ENCODE measurements at places on chromosomes 5 and 9.

- DNase-seq = no peak
These were observed 110.4 kb downstream of the LIFR start for GRCh38 chr5:38446029-38446522.

DNA sequence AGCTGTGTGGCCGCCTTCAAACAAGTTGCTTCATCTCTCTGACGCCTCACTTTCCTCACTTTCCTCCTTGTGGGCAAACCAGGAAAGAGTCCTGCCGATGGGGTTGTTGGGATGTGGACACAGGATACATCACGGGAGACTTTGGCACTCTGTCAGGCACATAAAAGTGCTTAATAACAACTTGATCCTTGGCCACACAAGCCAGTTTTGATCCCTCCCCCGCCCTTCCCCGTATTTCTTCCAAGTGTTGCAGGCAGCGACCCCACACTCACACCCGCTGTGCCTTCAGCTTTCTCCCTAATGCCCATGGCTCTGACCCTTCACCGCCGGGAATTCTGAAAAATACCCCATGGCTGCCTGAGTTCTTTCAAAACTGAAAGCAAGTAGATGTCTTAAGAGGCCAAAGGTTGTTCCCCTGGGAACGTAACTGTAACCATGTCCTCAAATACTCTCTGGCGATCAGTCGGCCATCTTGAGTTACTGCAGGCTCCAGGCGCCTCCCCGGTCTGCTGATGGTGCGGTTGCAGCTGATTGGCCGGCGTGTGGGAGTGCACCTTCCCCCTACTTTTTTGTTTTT is 59.8 kb downstream of the ARHGEF37 start:
- DNase-seq = no peak

DNA sequence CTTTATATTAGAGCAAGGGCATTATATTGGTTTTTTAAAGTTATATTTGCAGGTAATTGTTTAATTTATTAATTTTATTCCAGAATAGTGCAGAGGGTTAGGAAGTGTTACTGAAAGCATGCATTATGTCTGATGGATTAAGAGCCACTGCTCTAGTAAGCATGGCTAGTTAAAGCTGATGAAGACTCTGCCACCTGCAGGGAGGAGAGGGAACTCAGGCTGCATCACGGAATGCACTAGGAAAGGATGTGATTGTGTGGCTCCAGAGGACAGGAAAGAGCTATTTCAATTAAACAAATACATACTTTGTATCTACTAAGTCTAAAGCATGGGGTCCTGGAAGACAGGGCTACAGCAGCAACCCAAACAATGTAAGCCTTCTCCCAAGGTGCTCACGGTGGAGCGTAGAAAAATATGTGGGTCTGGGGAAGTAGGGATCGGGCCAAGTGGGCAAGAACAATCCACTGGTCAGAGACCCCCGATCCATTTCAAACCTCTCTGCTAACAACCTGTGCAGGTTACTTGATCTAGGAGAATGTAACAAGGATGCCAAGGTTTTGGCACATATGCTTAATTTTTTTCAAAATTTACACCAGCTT is 15.3 kb upstream of the GRXCR2 start:
- no peak for DNase-seq

DNA sequence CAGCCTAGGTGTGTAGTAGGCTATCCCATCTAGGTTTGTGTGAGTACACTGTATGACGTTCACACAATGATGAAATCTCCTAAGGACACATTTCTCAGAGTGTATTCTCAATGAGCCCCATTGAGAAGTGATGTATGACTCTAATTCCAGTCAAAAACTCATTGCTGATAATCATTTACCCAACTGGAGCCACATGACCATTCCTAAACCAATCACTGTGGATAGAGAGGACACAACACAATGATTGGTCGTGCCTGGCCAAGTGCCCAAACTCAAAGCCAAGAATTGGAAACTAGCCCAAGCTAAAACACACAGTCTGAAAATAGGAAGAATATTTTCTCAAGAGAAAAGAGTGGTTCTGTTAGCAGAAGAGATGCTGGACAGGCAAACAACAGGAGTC is 191.2 kb downstream of the ZNF462 start:
- DNase-seq = no peak

DNA sequence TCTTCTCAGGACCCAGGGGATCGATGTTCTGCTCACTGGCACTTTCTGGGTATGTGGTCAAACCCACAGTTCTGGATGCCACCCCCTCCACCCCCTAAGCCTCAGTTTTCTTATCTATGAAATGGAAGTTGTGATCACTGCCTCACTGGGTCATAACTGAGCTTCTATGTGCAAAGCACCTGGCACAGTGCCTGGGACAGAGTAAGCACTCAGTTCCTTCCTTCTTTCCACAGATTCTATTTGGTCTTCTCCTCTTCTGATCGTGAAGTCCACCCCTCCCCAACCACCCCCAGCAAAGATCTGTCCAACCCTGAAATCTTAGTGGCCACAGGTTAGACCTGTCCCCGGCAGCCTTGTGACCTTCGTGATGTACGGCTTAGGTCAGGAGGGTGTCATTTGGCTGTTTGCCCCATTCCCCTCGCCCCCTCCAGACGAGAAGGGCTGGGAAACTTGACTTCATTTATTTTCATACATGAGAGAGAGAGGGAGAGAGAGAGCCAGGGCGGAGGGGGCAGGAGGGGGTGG is 181.4 kb downstream of the FGF18 start:
- no peak for DNase-seq

GRCh38 chr5:6845856-6846255 is 132.6 kb downstream of the TENT4A start:
- no peak for DNase-seq

DNA sequence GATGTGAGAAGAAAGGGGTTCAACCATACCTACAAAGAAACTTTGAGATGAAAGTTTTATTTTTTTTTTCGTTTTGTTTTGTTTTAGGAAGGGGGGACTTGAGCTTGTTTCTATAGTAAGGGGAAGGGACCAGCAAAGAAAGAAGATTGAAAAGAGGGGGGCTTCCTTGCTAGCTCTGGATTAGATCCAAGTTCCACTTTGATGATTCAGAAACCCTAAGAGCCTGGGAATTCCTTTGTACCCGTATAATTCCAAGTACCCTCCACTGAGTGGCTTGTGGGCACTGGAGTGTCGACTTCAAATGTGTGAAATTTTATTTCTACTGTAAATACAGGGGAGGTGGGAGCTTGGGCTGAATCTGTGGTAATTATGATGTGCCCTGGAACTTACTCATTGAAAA is 10.9 kb downstream of the MAMDC2 start:
- DNase-seq = no peak

- DNase-seq = no peak
These were observed 2.4 kb upstream of the AHRR start for GRCh38 chr5:318931-319601.

DNA sequence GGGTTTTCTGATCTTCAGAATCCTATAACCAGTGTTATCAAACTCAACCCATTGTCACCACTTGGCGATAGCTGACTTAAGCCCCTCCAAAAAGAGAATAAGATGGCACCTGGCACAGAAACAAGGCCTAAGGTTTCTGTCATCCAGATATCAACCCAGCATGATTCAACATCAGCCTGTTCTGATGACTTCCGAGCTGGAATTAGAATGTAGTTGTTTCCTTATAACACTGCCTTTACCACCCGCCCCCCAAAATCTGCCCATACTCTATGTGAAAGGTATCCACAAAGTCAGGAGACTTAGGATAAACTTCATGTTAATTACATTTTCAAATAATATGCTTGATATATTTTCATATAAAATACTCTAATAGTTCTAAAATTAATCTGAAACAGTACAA is 5.2 kb downstream of the KLF9 start:
- DNase-seq = no peak

DNA sequence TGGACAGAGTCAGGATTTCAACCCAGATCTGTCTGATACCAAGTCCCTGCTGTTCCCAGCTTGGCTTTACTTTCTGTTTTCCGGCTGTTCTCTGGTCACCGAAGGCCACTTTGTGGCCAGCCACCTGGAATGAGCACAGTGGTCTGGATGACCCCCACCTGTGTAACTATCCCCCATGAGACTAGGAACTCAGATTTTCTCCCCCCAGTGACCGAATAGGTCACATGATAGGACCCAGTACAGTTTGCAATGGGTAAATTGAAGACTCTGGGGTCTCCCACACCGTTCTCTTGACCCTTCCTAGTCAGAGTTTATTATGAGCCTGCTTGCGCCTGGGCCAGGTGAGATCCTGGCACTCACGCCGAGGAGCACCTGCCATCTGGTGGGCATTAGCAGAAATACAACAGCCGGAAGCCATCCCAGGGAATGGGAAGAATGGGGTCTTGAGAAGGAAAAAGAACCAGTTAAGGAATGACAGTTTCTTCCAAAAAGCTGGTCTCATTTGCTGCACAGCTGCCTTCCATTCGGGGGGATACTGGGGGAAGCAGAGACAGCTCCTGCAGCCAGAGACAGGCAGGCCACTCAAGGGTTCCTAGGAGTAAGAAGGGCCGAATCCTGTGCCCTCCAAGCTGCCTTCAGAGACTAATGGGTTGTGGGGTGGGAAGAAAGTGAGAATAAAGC is 7.1 kb downstream of the PHYHD1 start:
- peak; percentile 0 for DNase-seq

DNA sequence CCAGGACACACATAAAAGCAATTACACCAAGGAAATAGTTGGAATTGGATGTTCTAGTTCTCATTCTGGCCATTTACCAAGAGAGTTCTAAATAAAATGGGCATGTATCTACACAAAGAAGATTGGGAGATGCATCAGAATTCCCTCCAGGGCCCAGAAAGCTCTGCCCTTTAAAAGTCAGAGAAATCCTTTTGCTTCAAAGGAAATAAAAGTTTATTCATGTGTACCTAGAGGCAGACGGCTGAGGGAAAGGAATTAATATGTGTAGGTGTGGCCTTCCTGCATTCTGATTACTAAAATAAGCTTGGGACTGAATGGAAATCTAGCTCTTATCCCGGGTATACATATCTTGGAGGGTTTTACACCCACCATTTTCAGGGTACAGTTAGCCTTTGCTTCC is 719.4 kb downstream of the SEMA5A start:
- DNase-seq = no peak

GRCh38 chr9:115000217-115000639 is 69.8 kb upstream of the TNFSF8 start:
- peak; percentile 77 for DNase-seq

DNA sequence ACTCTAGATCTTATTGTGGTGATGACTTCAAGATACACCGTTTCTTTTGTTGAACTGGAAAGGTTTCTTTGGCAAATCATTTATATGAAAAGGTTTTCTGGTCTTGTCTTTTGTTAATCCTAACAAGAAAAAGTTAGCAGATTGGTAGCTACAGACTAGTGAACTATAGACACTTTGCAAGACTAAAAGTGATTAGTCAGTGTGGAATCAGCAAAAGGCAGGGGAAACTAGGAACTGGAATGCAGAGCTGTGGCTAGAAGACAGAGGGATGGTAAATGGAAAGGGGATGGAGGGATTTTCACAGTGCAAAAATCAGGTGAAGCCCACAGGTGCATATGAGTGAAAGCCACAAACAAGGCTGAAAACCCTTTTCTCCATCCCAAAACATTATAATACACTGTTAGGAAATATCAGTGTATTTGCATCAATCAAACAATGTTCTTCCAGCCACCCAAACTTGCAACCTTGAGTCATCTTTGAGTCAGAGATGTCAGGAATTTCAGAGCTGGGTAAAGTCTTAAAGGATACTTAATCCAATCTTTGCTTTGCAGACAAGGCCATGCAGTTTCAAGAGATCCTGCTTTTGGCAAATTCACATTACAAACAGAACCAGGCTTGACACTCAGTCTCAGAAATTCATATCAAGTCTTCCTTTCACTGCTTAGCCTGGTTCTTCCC is 52.7 kb downstream of the PLK2 start:
- DNase-seq = no peak

DNA sequence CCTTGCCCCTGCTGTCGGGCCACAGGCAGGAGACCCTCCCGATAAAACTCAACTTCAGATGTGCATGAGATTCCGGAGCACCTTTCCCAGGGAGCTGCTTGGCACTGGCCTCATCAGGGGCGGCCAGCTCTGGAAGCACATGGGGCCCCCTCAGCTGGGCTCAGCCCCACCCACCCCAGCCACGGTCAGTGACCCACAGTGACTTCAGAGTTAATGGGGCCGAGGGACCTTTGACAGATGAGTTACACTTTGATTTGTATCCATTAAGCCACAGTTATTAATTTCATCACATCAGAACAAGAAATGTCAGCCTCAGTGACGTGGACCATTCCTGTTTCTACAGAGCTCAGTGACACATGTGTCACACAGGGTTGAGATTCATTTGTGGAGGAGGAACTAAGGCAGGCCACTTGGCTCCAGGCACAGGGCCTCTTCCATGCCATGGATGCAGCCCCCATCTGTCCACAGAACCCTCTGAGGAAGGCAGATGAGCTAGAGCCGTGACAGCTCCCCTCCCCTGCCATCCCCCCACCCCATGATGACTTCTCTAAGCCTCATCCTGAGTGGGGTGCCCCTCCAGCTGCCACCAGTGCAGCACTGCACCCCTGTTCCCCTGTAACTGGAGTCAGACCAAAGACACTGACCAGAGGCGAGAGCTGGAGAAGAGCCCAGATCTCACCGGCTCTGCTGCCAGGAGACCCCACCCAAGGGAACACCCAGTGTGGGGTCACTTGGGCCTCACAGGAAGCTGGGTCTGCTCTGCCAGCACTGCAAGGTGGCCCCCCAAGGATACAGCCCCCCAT is 69.4 kb upstream of the ADAMTS2 start:
- DNase-seq = no peak

DNA sequence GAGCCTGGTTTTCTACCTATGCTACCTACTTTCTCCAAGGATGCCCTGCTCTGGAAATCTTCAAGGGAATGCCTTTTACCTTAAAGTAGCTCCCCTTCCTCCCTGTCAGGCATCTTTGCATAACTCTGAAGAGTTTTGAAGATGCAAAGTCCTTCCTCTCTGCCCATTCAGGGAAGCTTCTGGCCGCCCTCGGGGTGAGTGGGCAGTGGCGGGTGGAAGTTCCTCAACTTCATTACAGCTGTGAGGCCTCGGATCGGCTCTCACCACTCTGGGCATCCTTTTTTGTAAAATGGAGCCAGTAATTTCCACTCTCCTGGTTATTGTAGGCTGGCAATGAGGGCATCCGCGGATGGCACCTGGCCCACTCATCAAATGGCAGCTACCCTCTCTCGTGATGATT is 31.7 kb upstream of the STXBP1 start:
- DNase-seq = no peak

- no peak for DNase-seq
These were observed at the start of gene CCDC183 for GRCh38 chr9:136796238-136796774. CCDC183 (plus strand) TSS chr9:136796338; CDS start chr9:136796398, 60 bp downstream.

GRCh38 chr9:126720036-126720435 is 84.8 kb upstream of the ZBTB43 start:
- DNase-seq = no peak

- DNase-seq = no peak
These were observed 15.8 kb downstream of the EXOC3 start for GRCh38 chr5:458547-459353.

GRCh38 chr9:116806075-116806474 is 119.0 kb downstream of the TRIM32 start:
- DNase-seq = no peak

GRCh38 chr5:143314659-143315058 is 88.8 kb downstream of the NR3C1 start:
- DNase-seq = no peak

Data from NCI-H524 treated with DMSO at 0.1 percent for 48 hours (cell line).